Stimulated activated CD4-positive, alpha-beta T cell treated with anti-CD3 and anti-CD28 coated beads, TNF-alpha, amount 100 ng/mL, for 24 hours (primary cell): ENCODE measurements at places on chromosomes 3 and 15.

GRCh38 chr3:143896486-143896885, 48.2 kb upstream of the SLC9A9 start:
- DNase-seq: no peak

GRCh38 chr3:195302431-195302830, 31.5 kb upstream of the XXYLT1 start:
- no peak for DNase-seq

DNA sequence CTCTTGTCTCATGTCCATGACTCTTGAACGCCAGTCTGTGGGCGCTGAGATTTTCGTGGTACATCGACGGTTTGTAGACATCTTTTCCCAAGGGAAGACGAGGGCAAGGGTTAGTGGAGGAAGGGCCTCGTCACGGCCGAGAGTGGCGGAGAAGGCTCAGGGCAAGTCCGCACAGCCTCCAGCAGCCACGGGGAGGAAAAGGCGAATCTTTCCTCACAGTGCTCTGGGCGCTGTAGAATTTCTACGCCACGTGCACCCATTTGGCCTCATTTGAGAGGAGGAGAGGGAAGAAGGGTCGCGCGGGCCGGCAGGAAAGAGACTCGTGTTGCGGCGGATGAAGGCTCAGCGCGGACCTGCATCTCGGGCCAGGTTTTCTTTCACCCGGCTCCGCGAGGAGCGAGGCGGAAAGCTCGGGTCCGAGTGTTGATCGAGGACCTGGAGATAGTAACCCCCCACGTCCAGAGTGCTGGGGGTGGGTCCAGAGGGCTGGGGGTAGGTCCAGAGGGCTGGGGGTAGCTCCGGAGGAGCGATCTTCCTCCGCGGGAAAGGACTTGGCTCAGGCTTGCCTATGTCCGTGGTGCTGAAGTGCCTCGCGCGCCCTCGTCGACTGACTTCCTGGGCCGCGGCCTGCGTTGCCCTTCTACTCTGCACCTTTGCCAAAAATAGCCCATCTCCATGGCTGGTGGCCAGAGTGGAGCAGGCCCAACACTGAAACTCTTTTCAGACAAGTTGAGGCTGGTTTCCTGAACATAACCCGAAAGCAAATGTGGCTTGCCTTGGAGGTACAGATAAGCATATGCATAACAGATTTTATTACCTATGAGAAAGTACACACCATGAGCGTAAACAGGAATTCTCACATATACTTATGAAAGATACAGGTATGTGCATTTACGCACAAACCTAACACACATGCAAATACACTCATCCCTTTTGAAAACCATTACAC, 1.1 kb downstream of the SLC35G2 start:
- no peak for DNase-seq

- DNase-seq: no peak
Measured at GRCh38 chr3:136211547-136211946, 15.4 kb upstream of the MSL2 start.

- no peak for DNase-seq
Measured at GRCh38 chr15:39056357-39056756, 491.7 kb upstream of the RASGRP1 start.

GRCh38 chr3:57094575-57094974, 34.1 kb downstream of the SPATA12 start:
- DNase-seq: no peak
